ENCODE measurements at places on chromosomes 4 and X.
A peak's percentile ranks its signal among the peaks of the same experiment; 100 is the strongest.

DNA sequence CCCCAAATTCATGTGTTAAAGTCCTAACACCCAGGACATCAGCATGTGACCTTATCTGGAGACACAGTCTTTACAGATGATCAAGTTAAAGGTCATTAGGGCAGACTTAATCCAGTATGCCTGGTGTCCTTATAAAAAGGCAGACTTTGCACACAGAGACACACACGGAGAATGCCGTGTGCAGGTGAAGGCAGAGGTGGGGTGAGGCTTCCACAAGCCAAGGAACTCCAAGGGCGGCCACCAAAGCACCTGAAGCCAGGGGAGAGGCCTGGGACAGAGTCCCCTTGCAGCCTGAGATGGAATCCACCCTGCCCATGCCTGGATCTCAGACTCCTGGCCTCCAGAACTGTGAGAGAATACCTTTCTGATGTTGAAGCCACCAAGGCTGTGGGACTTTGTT, 26.1 kb upstream of the SORCS2 start:
- DNase-seq, result no peak

GRCh38 chr4:15340902-15341732, 86.7 kb upstream of the C1QTNF7 start:
- no peak for DNase-seq

- DNase-seq, result no peak
These were observed 141.3 kb downstream of the AFAP1 start for GRCh38 chr4:7798178-7798995.

- no peak for DNase-seq
These were observed 27.5 kb upstream of the CPLX1 start for GRCh38 chr4:853416-853781.

GRCh38 chr4:38099908-38100407, 139.8 kb downstream of the PTTG2 start:
- no peak for DNase-seq

GRCh38 chr4:63233671-63234070, 1175.6 kb downstream of the TECRL start:
- DNase-seq, result no peak

DNA sequence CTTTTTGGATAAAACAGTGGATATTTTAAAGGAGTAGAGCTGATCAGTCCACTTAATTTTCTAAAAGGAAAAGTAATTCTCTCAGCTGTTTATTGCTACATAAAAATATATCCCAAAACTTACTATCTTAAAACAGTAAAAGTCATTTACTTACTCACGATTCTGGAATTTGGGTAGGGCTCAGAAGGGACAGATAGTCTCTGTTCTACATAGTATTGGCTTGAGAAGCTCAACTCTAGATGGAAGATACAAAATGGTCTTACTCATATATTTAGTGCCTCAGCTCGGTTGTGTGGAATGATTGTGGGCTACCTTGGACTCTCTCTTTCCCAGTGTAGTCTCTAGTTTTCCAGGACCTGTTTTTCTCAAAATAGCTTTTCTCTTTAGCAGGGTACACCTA, 691.5 kb upstream of the POU3F4 start:
- DNase-seq, result no peak

GRCh38 chr4:109313168-109314133, 11.0 kb upstream of the COL25A1 start:
- no peak for DNase-seq

GRCh38 chr4:153258750-153259149, 54.5 kb downstream of the TRIM2 start:
- no peak for DNase-seq

DNA sequence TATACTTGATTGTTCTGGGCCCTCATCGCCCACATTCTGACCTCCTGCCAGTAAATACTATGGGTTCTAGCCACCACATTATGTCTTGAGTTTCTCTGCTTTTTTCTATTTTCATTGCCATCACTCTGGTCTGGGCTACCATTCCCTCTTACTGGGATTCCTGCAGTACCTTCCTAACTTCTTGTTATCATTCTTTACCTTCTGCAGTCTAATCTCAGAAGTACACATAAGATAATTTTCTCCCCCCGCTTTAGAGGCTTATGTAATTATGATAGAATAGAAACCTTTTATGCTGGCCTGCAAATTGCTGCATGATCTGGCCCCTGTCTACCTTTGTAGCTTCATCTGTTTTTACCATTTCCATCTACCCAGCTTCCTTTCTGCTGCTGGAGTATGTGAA, 19.2 kb downstream of the STIM2 start:
- DNase-seq, result no peak

DNA sequence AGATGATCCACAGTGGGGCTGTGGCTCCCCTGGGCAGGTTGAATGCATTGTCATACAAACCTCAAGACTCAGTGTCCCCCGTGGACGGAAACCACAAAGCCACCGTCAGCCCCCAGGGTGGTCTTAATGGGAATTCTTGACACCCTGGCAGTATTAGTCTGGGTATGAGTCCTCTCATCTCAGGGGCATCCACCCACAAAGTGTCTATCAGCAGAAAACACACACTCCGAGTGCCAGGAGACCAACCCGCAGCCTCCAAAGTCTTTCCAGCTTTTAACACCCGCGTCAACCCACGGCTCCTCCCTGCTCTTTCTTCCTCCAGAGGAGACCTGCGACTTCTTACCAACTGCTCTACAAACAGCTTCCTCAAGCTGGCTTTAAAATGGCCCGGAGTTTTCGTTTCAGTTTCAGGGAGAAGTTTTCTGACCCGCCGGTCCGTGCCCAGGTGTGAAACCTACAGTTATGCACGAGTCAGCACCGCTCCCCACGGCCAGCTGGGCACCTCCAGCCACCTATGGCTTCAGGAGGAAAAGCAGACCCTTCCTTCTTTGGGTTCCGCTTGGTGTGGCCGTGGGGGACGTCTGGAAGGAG, 14.4 kb upstream of the ASMTL start:
- no peak for DNase-seq

- peak; percentile 5 for DNase-seq
These were observed 62.8 kb upstream of the EGFL6 start for GRCh38 chrX:13506574-13506973.

DNA sequence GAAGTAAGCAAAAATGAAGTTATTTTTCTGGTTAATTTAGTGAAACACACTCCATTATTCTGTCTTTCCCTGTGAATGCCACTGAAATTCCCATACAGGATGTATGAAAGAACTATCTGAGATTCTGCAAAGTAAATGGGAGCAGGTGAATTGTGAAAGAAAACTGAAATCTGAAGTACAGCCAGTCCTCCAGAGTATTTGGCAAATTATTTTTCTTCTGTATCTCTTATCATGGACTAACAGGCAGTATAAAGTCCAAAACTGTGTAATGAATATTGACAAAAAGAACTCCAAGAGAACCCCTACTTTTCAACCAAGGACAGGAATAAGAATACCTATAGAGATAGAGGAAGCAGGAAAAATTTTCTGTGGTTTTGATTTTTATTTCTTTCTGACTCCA, 40.8 kb upstream of the AR start:
- no peak for DNase-seq

GRCh38 chr4:22454955-22455354, 60.9 kb downstream of the ADGRA3 start:
- DNase-seq, result no peak

DNA sequence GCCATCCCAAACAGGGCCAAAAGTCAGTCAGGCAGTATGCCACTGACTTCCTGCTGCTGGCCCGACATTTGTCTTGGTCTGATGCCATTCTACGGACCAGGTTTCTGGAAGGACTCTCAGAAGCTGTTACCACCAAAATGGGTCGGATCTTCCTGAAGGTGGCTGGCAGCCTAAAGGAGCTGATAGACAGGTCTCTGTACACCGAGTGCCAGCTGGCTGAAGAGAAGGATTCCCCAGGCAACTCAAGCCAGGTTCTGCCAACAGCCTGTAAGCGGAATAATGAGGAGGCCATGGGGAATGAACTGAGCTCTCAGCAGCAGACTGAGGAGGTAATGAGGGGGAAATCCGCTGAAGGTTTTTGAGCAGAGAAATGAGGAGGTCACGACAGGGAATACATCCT, 95.7 kb downstream of the RTL9 start:
- DNase-seq, result no peak

DNA sequence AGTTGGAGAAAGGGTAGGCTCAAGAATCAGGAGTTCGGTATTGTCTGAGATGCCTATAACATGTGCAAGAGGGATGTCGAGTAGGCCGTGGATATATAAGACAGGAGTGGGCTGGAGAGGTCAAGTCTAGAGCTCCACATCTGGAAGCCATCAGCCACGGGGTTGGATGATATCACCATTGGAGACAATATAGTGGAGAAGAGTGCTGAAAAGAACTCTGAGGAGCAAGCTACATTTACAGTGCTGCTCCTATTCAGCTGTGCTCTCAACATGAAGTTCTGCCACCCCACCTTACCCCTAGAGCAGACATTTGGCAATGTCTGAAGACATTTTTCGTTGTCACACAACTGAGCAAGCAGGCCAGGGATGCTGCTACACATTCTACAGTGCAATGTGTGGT, 20.9 kb upstream of the PLAC1 start:
- DNase-seq, result no peak

DNA sequence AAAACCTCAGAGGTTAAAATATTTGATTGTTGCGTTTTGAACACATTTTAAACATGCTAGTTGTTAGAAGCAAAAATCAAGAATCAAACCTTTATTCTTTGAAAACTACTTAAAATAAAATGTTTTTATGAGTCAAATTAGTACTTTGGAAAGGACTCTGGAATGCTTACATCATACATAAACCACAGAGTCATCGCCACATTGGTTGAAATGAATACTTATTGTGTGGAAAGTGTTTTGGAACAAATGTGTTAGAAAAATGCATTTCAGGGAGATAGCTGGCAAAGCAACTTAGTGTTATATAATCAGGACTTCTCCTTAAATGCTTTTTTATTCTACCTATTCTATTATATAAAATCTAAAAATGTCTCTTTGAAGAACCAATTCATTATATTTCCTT, 49.4 kb upstream of the CAMK2D start:
- no peak for DNase-seq

GRCh38 chr4:2280531-2281300, 18.8 kb upstream of the MXD4 start:
- DNase-seq, result no peak

GRCh38 chr4:33841120-33841519, 2403.2 kb downstream of the ARAP2 start:
- DNase-seq, result no peak

- DNase-seq, result no peak
These were observed 16.2 kb downstream of the POU4F2 start for GRCh38 chr4:146654687-146655520.

DNA sequence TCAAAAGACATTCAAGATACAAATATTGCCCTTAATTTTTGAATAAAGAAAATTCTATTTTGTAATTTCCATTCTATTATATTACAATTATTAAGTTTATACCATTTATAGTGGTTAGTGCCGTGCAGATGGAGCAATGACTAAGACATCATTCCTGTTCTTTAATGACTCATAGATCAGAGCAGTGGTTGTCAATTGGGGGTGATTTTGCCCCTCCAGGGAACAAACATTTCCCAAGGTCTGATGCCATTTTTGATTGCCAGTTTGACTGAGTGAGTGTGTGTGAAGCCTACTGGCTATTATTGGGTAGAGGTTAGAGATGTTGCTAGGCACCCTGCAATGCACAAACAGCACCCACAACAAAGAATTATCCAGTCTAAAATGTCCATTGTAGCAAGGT, 97.9 kb upstream of the DDIT4L start:
- no peak for DNase-seq

GRCh38 chr4:26840786-26841185, 19.9 kb upstream of the STIM2 start:
- no peak for DNase-seq

DNA sequence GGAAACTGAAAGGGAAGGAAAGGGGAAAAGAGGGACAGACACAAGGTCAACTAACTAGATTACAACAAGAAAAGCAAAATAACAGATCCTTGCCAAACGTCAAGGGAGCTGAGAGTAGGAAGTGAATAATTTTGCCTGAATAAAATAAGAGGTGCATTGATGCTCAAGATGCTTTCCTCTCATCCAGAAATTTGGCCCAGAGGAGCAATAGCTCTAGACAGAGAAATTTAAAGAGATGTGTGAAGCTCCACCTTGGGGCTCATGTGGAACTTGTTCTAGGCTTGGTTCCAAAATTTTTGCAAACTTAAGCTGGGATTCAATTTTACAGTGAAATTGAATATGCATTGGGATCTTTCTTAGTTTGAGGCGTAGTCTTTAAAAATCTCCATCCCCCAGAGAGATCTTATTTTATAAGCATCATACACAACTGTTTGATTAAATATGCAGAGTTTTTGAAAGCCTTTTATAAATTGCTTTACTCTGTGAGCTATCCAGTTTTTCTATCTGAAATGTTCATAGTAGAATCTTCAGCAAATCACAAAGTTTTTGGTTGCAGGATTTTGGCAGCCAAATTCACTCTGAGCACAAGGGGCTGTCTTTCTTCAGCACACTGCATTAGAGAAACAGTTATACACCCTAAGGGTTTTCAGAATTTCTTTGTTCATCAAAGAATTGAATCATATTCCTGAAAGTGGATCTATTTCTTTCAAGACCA, 1159.5 kb downstream of the ADGRL3 start:
- no peak for DNase-seq

- DNase-seq, result no peak
These were observed 109.4 kb upstream of the GPRIN3 start for GRCh38 chr4:89416960-89417359.

DNA sequence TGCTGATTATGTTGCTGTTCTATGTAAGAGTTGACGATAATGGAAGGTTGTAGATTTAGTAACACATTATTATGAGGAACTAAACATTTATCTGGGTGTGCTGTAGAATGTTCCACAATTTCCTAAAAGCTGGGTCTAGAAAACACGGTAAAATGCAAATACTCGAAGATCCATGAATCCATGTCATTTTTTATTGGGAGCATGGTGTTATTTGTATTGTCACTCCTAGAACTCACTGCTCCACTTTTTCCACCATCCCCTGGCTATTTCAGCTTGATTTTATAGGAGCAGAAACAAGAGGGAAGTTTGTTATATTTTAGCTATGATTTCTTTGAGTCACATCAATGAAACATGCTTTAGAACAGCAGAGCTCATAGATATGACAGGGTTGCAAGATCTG, 155.0 kb upstream of the ANK2 start:
- no peak for DNase-seq

GRCh38 chr4:35966566-35966965, 277.7 kb downstream of the ARAP2 start:
- no peak for DNase-seq

- DNase-seq, result no peak
These were observed 462.2 kb downstream of the INPP4B start for GRCh38 chr4:142383800-142384470.

- DNase-seq, result no peak
These were observed 12.4 kb downstream of the YIPF6 start for GRCh38 chrX:68511255-68511654.

GRCh38 chr4:133776961-133777360, 424.6 kb downstream of the PABPC4L start:
- no peak for DNase-seq

DNA sequence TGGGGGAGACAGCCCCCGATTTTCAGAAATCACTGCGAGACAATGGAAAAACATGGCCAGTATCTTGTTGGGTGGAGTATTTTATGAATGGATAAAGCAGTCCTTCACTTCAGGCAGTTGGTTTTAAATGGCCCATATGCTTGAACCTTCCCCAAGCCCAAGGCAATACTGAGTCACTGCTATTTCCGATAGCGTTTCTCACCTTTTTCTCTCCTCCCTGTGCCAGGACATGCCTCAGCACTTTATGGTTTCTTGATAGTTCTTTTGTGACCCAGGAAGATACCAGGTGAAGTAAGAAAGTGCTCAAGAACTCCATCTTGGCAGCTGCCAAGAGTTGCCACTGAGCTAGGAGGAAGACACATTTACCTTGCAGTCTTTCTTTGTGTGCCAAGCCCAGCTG, 26.8 kb upstream of the ESX1 start:
- no peak for DNase-seq

Data from NCI-H774 (cell line).